Activated CD4-positive, alpha-beta T cell treated with anti-CD3 and anti-CD28 coated beads, Interleukin-2, amount 50 U/mL, for 4 hours (primary cell): ENCODE measurements at places on chromosomes 12 and 14.
A peak's percentile ranks its signal among the peaks of the same experiment; 100 is the strongest.

DNA sequence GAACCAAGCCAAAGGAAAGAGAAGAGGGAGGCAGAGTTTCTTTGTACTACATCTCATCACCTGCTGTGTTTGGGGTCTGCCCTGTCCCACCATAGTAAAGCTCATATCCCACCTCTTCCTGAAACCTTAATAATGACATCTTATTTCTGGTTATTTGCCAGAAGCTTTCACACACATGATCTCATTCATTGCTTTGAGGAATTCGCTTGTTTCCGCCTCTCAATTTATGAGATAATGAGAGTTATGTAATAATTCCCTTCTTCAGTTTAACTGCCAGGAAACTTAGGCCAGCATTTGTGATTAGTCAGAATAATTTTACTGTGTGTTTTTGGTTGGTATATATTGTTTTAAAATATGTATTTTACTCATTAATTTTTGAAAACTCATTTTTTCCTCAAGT lies 205.2 kb downstream of the CACNA1C start:
- DNase-seq = no peak

- DNase-seq = no peak
Measured at GRCh38 chr12:64278421-64278820, 56.3 kb upstream of the KICS2 start.

GRCh38 chr12:66251049-66251448 lies 51.2 kb upstream of the HELB start:
- DNase-seq = no peak

- DNase-seq = peak; percentile 50
Measured at GRCh38 chr14:105061428-105062047, 3.7 kb downstream of the GPR132 start.

DNA sequence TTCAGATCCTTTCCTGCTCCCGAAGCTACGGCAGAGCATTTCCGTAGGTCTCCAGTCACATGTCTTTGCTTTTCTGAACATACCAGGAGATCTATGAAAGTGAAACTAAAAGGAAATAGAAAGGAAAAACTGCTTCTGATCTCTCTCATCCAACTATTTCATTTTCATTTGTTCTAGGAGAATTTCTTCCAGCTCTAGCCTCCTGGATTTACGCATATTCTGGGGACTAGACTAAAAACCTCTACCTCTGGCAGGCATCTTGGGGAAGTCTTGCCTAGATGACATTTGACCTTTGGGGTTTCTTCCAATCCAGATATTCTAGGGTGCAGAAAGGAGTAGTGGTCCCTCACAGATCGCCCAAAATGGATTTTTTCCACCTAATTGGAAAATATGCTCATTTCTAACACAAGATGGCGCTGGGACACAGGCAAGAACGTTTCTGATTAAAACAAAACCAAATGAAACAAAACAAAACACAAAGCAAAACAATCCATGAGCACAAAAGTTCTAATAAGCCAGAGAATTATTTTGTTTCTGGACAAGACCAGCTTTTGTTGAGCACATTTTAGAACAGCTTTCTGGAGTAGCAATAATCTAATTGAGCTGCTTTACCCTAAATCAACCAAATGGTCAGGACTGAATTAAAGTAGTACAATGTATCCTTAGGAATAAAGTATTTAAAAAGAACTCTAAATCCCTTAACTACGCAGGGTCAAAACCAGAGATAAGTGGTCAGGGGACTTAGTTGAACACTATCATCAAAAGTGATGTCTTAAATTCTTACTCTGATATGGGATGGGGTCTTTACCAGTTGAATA lies 12.3 kb upstream of the PARP11 start:
- DNase-seq = no peak

DNA sequence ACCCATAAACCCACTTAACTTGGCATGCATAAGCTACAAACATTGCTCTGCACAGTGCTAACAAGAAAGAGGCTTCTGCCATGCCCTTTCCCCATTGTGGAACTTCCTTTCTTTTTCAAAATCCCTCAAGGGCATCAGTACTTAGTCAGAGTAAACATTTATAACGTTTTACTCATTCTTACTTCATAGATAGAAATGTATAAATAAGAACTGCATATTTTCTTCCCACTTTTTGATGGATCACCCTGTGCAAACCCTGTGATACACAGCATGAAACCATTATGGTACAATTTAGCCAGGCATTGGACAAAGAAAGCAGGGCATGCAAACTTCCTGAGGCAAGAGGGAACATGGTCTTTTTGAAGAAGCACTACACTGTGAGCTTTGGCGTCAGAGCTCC lies 113.8 kb upstream of the FOXG1 start:
- DNase-seq = no peak

- DNase-seq = no peak
Measured at GRCh38 chr14:74402401-74403251, 23.4 kb downstream of the SYNDIG1L start.

DNA sequence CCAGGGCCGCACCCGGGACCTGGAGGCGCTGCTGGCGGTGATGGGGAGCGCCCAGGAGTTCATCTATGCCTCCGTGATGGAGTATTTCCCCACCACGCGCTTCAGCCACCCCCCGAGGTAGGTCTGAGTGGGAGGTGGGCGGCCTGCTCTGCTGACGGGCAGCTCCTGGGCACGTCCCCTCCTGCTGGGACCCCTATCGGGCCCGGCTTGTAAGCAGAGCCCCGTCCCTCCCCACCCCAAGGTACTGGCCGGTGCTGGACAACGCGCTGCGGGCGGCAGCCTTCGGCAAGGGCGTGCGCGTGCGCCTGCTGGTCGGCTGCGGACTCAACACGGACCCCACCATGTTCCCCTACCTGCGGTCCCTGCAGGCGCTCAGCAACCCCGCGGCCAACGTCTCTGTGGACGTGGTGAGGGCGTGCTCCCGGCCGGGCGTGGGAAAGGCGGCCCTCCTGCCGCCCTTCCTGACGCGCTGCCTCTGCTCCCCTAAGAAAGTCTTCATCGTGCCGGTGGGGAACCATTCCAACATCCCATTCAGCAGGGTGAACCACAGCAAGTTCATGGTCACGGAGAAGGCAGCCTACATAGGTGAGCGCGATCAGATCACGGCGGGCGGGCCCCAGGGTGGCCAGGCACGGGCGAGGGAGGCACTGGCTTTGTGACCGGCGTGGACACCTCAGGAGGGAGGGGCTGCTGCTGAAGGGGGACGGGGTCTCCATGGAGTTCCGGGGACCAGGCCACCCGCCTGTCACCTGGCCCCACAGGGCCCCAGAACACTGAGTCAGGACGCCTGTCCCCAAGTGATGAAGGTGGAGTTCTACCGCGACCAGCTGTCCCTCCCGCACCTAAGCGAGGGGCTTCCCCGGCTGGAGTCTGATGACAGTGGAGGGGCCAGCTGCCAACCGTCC lies 7.3 kb downstream of the PLD4 start:
- DNase-seq = no peak

- DNase-seq = no peak
Measured at GRCh38 chr14:102377696-102378095, 15.0 kb downstream of the TECPR2 start.

DNA sequence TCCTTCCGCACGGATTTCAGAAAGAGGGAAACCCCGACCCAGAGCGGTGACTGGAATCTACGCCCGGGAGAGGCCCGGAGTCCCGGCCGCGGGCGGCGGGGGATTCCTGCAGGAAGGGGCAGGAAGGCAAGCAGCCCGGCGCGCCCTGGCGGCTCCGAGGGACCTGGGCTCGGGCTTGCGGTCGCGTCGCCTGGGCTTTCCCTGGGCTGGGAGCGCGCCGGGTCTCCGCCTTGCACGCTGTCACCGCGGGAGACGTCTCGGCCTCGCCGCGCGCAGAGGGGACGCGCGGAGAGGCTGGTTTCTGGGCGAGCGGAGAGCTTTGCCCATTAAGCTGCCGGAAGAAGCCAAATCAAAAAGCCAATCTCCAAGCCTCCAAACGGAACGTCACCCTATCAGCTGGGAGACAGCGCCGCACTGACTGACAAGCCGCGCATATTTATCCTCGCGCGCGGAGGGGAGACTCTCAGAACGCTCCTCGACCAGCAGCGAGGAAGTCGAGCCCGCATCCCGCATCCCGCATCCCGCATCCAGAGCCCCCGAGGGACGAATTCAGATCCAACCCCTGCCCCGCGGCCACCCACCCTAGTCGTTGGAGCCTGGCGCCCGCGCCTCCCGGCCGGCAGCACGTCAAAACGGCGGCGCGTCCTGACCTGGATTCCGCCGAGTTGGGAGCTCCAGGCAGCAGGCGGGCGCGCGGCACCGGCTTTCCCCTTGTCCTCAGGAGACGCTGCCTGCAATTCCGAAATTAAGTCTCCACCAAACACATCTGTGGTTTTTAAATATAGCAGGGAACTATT lies at the start of gene SLC8A3:
TSS of gene SLC8A3 (minus strand) at position 293 of the 797 bp plus-strand sequence. CDS start 20,529 bp downstream, outside the sequence.
- DNase-seq = no peak

DNA sequence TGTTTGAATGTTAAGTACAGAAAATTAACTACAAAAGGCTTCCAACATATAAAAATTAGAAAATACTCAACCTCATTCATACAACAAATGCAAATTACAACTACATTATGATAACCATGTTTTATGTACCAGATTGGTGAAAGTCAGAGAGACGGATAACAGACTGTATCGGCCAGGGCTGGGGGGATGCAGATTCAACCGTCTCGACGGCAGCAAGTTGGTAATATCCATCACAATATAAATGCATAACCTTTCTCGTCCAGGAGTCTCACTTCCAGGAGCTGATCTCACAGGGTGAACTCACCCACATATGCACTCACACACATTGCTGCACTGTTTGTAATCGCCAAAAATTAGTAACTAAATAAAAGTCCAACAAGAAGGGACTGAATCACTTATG lies 89.4 kb downstream of the ITPK1 start:
- DNase-seq = no peak

DNA sequence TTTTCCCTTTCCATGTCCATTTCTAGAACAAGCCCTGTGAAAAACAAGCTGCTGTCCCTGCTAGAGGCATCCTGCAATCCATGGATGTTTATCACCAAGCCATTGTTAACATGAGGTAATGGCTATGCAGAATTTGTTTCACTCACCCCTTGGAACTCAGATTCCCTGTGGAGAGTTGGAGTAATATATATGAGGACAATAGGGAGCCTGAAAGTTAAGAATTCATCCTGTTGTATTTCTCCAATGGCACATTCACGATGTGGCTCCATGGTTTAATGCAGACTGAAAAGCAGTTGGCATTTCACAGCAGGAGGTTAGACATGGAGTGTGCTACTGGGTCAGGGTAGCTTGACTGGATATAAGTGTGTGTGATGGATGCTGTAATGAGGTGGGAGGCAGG lies 32.4 kb downstream of the GPR65 start:
- no peak for DNase-seq

DNA sequence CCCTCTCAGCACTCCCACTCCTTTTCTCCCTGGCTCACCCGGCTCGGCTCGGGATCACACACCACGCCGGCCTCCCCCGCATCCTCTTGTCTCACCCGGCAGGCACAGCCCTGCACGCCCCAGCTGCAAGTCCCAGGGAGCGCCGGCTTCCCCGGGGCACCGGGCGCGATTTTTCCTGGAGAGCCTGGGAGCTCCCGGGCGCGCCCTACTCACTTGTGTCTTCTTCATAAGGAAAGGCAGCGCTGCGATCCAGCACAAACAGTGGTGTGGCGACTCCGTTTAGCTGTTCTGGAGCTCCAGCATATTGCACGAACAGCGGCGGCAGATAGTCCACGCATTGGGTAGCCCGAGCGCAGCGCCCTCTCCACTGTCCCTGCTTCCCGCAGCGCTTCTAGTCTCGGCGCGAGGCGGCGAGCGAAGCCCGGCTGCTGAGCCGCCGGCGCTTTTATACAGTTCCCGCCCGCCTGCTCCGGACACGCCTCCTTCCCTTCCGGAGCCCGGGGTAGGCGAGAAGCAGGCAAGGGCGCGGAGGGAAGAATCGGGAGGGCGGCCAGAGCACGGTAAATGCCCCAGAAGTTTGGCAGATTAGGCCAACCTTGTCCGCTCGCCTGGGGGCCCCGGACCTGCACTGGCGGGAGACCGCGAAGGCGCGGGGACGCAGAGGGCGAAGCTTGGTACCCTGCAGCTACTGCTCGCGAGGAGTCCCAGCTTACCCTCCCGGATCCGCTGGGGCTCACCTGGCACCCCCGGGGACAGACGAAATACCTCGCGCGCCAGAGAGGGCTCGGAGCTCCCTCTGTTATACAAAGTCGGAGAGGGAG lies at the start of gene KITLG:
TSS of gene KITLG (minus strand) at position 421 of the 821 bp plus-strand sequence. CDS start at position 228, 193 bp downstream.
- DNase-seq = no peak

DNA sequence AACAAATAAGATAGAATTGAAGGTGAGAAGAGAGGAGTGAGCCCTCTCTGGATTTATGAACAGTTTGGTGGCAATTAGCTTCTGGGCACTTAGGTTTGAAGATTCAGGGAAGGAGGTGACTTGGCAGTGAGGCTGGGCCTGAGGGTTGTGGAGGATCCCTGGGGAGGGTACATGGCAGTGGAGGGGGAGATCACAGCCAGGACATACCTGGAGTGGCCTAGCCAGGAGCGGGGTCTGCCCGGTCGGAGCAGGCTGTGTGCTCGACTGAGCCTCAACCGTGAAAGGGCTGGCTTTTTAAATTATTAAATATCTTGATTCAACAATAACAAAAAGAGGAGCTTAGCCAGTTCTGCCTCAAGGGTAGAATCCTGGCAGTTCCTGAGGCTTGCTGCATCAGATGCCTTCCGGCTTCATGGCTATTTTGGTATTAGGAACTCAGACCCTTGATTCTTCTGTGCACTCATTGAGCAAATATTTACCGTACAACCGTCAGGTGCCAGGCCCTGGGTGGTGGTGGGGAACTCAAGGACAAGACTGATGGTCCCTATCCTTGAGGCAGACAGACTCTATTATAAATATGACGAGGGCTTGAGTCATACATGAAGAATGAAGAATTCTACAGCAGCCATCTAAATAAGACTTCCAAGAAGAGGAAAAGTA lies 73.4 kb downstream of the SPTB start:
- DNase-seq = no peak

DNA sequence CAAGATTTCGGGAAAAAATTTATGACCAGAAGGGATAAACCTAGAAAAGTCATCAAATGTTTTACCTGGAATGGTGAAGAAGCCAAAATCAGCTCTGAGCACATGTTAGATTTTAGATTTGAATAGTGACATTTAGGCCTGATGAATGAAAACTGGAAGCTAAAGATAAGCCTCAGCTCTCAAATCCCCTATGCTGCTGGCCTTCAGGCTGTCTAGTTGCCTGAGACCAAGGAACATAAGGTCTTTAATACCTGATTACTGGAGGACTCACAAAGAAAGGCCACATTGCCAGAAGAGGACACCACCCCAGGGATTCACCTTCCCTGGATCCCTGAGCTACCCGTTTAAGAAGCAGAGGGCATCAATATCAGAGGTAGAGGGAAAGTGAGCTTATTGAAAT lies 56.6 kb downstream of the BCL2L14 start:
- no peak for DNase-seq
